ENCODE measurements at places on chromosomes 2 and 18. TPM values are rescaled to one million over a fixed set of nuclear protein-coding genes. Genes with fewer than 3 reads are reported as not detected.

DNA sequence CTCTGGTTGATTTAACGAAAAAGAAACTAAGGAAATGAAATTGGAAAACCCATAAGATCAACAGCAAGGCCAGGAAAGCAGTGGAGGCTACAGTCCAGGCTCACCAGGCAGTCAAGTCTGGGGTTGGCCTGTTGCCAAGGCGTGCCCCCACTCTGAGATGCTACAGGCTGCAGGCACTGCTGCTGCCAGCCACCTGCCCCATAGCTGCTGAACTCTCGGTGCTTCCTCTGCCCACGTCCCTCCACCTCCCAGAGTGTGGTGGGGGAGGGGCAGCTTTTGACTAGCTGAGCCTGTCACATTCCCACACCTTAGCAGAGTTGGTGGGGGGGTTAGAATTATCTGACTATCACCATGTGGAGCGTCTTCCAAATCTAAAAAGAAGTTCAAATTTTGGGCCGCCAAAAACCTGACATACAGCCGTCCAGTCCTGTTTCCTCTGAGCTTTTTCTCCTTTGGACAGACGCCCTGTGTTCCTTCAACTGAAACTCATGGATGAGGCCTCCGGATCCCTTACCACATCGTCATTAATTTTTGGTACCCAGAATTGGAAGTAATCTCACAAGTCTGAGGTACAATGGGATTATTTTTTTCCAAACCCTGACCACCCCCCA, 3.9 kb upstream of the SH3RF3 start:
- DNase-seq = peak; percentile 72

GRCh38 chr2:82001614-82002013, 1697.1 kb upstream of the LRRTM1 start:
- DNase-seq = no peak

DNA sequence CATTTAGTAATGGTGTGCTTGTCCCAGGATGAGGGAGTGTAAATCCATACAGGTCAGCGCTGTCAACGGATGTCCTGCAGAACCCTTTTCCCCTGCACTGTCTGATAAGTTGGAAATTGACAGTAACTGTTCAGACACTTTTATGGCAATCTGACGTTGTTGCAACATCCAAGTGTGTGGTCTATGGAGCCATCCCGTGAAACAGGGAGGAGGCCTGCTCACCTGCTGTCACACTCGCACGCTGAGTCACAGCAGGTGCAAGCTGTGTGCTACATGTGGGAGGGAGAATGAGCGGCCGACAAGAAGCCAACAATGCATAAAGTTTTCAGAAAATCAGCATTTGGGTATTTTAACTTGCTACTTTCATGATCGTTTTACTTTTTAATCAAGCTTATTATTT, 43.7 kb upstream of the RMDN2 start:
- no peak for DNase-seq

DNA sequence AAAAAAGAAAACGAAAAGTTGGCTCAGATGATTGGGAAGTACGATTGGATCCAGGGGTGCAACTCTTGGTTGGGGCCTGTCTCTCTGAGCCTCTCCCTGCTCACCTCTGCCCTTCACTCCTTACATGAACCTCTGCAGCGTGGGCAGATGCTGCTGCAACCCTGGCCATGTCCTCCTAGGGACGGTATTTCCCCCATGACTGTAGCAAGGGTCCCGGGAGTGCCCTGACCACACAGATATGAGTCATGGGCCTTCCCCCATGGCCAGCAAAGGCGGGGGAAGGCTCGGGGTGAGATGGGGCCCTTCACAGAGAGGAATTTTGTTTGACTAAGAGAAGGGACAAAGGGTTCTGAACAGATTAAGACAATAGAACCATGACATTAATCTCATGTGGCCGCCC, 129.0 kb downstream of the NCK2 start:
- DNase-seq = peak; percentile 68

GRCh38 chr18:48172226-48173006, 236.8 kb downstream of the ZBTB7C start:
- no peak for DNase-seq

IL18RAP gene
- total RNA-seq = not detected

DCC gene
- total RNA-seq = not detected

FARP2 gene
- 24.5 TPM for total RNA-seq

GRCh38 chr2:227506456-227506855, 34.5 kb downstream of the AGFG1 start:
- no peak for DNase-seq

GRCh38 chr2:138147796-138148195, 183.5 kb downstream of the HNMT start:
- DNase-seq = no peak

- DNase-seq = peak; percentile 13
These were observed 164.7 kb upstream of the MEIS1 start for GRCh38 chr2:66270247-66270646.

C2orf66 gene
- 0.51 TPM for total RNA-seq

OSR1 gene
- 30.6 TPM for total RNA-seq

- DNase-seq = peak; percentile 65
These were observed 97.8 kb downstream of the B3GNT2 start for GRCh38 chr2:62293490-62294271.

- DNase-seq = no peak
These were observed 208.6 kb downstream of the C1D start for GRCh38 chr2:67854103-67854743.

ARHGAP25 gene
- not detected for total RNA-seq

SP5 gene
- 0.47 TPM for total RNA-seq

GRCh38 chr2:66565291-66565690, 130.4 kb downstream of the MEIS1 start:
- peak; percentile 21 for DNase-seq

AUP1 gene
- 218 TPM for total RNA-seq
